ENCODE measurements at places on chromosomes 2 and 18.

GRCh38 chr2:108825736-108826135, 39.2 kb downstream of the CCDC138 start:
- DNase-seq = no peak

- DNase-seq = no peak
These were observed 555.2 kb upstream of the KLHL29 start for GRCh38 chr2:22829791-22830190.

GRCh38 chr2:242058116-242058680, 188.7 kb downstream of the RTP5 start:
- DNase-seq = no peak

- DNase-seq = no peak
These were observed 119.0 kb downstream of the CERS6 start for GRCh38 chr2:168574856-168575630.

DNA sequence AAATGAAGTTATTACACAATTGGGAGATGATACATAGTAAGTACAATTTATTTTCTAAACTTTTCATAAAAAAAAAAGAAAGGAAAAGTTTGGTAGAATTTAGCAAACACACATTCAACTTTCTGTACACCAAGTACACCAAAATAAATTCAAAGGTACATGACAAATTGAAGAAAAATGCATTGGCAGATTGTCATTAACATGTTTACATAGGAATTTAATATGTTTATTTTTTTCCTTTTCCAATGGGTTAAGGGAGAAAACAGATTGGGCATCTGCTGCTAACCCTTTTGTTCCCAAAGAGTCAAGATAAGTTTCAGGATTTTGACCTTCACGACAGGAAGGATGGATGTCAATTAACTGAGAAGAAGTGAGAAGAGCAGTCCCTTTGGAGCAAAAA, 620.4 kb downstream of the XIRP2 start:
- no peak for DNase-seq

GRCh38 chr18:74825460-74825859, 227.8 kb downstream of the ZNF407 start:
- DNase-seq = no peak

DNA sequence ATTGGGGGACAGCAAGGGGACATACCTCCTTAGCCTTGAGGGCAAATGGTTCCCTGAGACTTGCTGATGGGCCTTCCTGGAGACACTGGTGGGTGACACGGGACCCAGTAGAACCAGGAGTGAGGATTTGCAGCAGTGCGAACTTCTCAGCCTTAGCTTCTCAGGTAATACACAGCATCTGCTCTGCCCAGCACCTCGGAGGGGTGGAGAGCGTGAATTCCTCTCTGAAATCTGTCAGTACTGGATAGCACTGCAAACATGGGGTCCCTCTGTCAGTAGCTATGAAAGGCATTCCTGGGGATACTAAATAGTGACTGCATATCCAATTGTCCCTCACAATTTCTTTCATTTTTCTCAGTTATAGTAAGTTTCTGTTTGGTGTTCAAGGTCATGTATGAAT, 151.7 kb downstream of the GBX2 start:
- DNase-seq = no peak
